ENCODE measurements at places on chromosomes 6 and 20.

DNA sequence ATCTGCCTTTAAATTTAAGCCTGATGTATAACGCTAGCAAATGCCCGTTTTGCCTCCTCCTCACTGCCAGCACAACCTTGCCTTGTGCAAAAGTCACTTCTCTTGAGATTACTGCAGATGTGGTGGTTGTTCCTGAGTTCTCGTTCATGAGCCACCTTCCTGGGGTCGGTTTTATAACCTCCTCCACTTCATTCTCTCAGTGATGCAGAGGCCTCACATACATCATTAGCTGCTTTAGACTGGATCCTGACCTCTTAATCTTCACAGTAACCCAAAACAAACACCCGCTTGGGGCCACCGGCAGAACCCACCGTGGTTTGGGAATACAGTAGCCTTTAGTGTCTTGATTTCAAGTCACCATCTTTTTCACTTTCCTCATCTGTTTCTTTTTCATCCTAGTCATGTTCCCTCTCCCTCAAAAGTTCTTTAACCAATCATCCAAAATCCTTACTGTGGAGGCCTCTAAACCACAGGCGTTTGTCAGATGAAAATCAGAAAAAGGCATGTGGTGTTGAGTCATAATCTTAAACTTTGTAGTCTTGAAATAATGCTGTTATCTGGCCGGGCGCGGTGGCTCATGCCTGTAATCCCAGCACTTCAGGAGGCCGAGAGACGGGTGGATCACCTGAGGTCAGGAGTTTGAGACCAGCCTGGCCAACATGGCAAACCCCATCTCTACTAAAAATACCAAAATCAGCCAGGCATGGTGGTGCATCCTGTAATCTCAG is 430.3 kb upstream of the SOX4 start:
- DNase-seq, result no peak

GRCh38 chr20:14633507-14633906 is 296.1 kb upstream of the FLRT3 start:
- no peak for DNase-seq

- DNase-seq, result no peak
Observed at GRCh38 chr6:168072261-168072660, 6.8 kb downstream of the FRMD1 start.

DNA sequence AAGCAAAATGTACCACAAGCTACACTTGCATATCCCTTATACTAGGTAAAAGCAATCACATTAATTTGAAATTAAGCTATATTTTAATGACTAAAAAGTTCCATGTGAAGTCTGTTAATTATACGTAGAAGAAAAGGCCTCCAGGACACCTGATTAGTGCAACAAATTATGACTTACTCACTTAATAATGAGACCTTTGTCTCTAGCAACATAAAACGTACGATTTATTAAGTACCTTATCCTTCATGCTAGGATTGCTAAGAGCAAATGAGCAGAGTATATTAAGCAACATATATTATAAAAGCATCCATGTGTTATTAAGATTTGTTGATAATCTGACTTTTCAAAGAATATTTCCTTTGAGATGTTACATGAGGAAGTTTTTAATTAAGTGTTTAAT is 2.5 kb downstream of the BMP5 start:
- DNase-seq, result no peak

DNA sequence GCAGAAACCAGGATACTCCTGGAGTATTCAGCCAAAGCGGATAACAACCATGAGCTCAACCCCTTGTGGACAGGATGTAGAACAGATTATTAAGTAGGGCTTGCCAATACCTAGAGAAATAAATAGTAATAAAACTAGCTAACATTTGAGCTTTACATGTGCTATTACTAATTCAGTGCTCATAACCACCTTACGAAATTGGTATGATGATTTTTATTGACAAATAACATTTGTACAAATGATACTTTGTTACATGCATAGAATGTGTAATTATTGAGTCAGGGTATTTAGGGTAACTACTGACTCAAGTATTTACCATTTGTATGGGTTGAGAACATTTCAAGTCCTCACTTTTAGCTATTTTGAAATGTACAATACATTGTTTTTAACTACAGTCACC is 287.9 kb downstream of the CDC5L start:
- DNase-seq, result no peak

- DNase-seq, result no peak
Observed at GRCh38 chr6:11921017-11921438, 91.1 kb upstream of the HIVEP1 start.

DNA sequence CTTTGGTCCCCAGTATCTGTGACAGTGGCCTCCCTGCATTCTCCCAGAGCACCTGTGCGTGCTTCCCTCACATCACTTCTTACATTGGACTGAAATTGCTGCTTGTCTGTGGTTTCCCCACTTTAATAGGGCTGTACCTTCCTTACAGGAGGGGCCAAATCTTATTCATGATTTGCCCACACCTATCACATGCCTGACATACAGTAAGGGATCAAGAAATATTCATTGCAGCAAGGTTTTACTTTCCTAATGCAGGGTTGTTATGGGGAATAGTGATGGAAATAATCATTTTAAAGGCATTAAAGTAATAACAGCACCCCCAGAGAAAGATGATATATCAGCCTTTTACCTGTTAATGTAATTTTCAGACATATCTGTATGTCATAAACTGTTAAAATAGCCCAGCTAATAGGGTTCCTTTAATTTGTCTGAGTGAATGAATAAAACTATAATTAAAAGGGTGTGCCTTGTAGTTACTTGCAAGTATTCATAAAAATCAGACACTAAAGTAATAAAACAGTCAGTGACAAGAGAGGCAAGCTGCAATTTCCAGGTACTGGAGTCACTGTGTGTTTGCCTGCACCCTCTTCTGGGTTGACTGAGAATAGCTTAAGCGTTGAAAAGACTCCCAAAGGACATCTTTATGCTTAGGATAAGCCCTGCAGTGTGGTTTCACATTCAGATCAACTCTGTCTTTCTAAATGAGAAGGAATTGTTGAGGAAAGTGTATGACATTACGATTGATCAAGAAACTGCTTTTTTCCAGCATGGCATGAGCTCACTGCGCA is 182.7 kb downstream of the PHACTR1 start:
- DNase-seq, result no peak

DNA sequence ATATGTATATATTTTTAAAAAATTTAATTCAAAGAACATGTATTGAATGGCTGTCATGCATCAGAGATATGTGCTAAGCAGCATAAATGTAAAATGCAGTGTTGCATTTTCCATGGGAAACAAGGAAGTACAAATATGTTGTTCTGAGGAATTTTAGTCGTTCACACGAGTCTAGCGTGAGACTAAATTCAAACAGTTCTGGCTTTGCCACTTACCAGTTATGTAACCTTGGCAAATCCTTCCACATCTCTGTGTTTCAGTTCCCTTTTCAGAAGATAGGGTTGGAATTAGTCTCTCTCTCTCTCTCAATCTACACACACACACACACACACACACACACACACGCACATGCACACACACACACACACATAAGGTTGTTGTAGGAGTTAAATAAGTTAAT is 305.4 kb downstream of the UTRN start:
- DNase-seq, result no peak

DNA sequence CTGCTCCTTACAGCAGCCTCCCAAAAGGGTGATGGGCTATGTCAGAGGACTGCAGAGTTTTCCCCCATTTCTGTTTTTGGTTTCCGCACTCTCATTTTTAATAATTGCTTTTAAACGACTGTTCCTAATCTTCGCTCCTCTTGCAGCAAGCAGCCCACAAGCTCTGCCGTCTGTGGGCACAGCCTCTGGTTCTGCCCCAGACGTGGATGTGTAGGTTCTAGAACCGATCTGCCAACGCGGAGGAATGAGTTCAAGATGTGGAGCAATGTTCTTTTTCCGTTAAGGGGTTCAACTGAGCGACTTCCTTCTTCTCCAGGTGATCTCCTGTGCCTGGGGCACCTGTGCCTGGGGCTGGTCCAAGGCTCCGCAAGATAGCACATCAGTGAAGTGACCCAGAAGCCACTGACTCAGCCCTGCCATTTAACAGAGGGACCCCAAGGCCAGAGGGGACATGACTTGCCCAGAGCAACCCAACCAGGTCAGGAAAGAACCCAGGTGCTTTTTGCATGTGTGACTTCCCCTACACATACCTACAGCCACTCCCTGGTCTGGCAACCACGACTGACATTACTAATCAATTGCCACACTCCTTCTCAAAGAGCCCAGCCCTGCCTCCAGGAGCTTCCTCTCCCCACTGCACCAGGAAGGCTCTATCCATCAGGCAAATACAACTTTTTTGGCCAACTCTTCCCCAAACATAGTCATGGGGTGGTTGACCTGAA is 22.7 kb downstream of the PMEPA1 start:
- DNase-seq, result no peak

DNA sequence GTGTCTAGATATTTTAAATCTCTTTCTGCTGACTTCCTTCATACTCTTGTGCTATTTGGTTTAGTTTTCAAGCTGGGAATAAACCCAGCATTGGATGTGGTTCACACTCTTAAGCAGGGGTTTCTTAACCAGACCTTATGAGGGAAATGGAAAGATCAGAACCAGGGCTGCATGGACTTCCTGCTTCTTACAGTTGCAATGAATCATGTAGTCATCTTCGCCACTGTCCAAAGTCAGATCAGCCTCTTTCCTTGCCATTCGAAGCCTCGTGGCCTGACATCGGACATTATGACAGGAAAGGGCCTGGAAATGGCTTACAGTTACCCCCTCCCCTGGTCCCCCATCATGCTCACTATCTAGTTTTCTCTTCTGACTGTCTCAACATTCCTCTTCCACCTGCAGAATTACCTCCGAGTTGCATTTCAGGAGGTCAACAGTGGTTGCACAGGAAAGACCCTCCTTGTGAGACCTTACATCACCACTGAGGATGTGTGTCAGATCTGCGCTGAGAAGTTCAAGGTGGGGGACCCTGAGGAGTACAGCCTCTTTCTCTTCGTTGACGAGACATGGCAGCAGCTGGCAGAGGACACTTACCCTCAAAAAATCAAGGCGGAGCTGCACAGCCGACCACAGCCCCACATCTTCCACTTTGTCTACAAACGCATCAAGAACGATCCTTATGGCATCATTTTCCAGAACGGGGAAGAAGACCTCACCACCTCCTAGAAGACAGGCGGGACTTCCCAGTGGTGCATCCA is 16.8 kb upstream of the NAA20 start:
- no peak for DNase-seq

DNA sequence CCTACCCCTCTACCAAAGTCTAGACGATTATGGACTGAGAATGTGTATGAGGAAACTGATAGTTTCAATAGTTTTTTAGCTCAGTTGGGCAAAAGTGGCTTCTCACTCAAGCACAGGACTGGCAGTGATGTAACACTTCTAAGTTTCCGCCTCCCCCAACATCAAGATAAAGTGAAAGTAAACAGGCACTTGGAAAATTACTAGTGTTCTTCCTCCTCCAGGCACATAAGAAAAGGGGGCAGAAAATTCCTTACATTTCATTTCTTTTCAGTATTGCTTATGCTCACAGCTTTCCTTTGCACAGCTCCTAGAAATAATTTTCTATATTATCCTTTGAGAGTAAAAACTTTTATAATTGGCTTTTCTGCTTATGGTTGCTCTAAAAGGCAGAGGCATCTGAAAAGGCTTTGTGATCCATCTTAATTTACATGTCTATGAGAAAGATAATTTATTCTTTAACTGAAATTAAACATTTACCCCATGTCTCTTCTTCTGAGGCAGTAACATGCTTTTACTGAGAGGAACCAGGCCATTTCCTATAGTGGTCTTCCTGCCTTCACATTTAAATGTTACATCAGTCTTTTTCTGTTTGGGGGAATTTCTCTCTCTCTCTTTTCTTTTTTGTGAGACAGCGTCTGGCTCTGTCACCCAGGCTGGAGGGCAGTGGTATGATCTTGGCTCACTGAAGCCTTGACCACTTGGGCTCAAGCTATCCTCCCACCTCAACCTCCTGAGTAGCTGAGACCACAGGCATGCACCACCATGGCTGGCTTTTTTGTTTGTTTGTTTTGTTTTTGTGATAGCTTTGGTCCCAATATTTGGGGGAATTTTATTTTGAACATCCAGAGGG is 65.0 kb upstream of the EEF1A1 start:
- DNase-seq, result no peak

DNA sequence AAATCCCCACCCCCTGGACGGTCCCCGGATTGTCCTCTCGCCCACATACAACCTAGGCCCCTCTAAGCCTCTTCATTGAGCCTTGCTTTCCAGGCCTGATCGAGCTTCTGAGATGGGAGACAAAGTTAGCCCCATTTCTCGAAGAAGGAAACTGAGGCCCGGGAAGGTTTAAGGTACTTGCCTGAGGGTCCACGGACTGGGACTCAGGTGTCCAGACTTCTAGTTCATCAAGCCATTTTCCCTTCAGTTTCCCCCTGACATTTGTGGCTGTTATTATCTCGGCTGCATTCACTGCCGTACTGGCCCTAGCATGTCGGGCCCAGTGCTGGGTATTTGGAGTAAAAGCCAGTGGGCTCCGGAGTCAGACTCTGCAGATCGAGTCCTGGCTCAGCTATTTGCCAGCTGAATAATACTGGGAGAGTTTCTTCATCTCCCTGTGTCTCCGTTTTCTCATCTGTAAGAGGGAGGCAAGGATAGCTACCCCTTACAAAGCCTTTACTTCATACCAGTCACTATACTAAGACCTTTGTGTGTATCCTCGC is 633 bp downstream of the RPRD1B start:
- no peak for DNase-seq

DNA sequence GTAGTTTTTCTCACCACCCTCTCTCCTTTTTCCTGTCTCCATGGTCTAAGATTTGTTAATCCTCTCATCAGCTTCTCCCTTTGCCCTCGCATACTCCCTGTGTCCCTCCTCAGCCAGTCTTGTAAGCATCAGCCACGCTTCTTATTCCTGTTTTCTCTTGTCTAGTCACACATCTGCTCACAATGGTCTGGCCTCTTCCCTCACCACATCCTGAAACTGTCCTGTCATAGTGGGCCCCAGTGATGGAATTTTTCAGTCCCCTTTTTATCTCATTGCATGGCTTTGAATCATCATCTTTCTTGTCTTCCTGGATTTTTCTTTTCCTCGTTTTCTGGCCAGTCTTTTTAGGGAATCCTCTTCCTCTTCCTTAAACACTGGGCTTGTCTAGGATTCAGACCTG is 57.2 kb downstream of the GFRA4 start:
- DNase-seq, result no peak
